ENCODE measurements at places on chromosomes 6 and 20. TPM values are rescaled to one million over a fixed set of nuclear protein-coding genes. Genes with fewer than 3 reads are reported as not detected.

DNA sequence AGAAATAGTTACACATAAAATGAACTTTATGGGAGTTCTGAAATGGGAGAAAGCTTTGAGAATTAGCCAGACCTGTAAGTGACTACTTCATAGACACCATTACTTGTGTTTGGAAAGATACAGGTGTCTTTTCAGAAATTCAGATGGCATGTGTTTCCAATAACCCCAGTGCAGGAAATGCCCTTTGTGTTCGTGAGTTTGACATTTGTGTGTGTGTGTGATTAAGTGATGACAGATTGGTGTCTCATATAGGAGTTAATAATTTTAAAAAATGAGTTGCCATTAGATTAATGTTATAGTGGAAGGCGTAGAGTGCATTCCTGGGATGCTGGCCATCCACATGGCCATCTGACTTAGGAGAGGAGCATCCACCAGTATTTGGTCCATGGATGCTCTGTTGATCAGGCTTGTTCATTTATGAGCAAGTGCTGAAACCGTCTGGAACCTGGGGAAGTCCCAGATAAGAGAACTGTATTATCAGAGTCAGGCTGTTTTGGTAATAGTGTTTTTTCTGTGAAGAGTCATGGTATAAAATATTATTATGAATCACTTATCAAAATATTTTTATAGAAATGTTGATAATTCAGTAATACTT lies 3.1 kb downstream of the STK4 start:
- DNase-seq, result no peak

FLRT3 gene
- polyA plus RNA-seq, result 162 TPM

GRCh38 chr20:55569084-55569483 lies 436.2 kb downstream of the CBLN4 start:
- DNase-seq, result peak; percentile 55

ITPA gene
- 53.1 TPM for polyA plus RNA-seq

DNA sequence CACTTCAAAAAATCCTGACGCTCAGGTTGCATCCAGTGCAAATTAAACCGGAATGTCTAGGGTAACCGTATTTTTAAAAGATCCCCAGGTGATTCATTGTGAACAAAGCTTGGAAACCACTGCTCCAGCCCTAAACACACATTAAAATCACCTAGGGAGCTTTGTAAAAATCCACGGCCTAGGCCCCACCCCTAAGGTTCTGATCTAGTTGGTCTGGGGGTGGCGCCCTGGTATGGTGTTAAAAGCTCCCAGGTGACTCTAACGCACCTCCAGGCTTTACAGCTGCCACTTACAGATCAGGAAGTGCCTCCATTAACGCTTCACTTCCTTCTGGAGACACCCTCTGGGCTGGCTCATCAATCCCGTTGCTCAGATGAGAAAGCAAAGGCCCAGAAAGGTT lies 92.2 kb downstream of the GRM4 start:
- DNase-seq, result no peak

DNA sequence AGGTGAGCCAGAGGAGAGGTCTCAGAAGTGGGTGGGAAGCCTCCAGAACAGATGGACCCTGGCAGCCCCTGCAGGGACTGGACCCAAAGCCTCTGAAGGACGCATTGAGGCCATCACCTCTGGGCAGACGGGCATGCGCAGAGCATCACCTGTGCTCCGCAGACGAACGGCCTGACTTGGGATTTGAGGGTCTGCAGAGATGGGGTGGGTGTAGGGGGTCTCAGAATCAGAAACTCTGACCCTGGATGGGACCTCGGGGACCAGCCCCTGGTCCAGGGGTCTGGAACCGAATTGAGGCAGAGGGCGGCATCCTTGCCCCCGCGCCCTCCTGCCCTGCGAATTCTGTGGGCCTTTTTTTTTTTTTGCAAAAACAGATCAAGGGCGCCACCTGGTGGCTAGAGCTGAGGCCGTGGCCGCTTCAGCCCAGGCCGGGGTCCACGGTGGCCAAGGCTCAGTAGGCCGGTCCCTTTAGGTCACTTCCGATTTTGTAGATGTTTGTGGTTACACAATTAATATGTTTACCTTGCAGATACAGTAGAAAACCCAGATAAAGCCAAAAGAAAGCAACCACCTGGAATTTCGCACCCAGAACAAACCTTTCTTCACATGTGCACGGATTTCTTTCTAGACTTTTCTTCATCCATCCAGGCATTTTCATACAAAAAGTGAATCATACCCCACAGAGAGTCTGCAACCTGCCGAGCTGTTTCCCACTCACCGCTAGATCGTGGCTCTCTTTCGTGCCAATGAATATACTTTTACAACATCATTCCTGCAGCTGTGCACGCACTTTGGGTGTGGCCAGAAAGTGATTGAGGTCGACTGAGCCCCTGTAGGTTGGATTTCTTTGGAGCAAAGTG lies 25.9 kb downstream of the ZBP1 start:
- no peak for DNase-seq

DNA sequence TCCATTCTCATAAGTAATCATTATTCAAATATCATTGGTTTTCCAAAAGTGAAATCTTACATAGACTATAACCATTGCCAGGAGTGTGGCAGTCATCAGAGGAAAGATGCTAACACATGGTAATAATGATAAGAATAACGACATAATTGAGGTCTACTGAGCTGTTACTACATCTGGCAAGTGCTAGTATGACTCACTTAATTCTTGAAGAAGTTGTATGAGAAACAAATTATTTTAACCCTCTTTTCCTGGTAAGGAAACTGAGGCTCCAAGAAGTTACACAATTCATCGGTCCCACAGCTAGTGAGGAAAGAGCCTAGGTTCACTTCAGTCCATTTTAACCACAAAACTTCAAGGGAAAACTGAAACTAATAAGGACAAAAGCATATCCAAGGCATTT lies 335.6 kb upstream of the BTBD3 start:
- DNase-seq, result no peak

- no peak for DNase-seq
Observed at GRCh38 chr6:25156123-25156522, 123.1 kb upstream of the CARMIL1 start.

GRCh38 chr6:163432300-163432699 lies 17.8 kb downstream of the QKI start:
- no peak for DNase-seq

- peak; percentile 37 for DNase-seq
Observed at GRCh38 chr20:1423625-1424106, 30.8 kb upstream of the FKBP1A start.

RIPPLY2 gene
- polyA plus RNA-seq, result not detected

- DNase-seq, result no peak
Observed at GRCh38 chr6:124866040-124866439, 96.2 kb upstream of the RNF217 start.

CALHM6 gene
- 3.6 TPM for polyA plus RNA-seq

- no peak for DNase-seq
Observed at GRCh38 chr6:108524528-108525248, 36.0 kb upstream of the FOXO3 start.

PRSS16 gene
- 0.28 TPM for polyA plus RNA-seq

HLA-DQA1 gene
- polyA plus RNA-seq, result 3.3 TPM

SNAP91 gene
- 0.60 TPM for polyA plus RNA-seq

DNA sequence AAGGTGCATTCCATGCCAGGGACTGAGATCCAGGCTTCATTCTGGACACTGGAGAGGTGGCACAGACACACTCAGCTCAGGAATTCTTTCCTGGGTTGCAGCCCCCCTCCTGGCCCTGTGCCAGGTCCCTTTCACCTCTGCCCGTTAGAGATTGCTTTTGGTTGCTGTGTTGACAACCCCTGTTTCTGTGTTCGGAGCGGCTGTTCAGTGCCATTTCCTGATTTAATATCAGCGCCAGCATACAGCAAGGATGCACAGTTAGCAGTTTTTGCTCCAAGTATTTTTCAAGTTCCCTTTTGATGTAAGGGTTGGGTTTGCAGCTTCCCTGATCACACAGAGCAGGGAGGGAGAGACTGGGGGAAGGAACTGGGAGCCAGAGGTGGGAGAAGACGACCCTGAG lies 8.5 kb upstream of the MAFB start:
- no peak for DNase-seq

DNA sequence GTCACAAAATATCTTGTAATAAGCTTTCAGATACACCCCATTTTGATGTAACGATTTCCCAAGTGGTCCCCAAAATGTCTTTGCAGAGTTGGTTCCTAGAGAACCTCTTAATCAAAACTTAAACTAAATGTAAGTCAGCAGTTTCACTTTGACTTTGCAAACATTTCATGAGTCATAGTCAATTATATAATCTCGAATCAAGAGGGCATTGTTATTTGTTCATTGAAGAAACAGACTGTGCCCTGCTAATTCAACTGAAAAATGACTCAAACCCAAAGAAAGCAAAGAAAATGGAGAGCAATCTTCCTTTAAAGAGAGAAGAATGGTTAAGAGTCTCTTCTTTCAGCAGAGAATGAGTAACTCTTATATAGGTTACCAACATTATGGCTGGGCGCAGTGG lies 58.3 kb downstream of the IPCEF1 start:
- DNase-seq, result no peak

CLPSL1 gene
- polyA plus RNA-seq, result 2.2 TPM

DNA sequence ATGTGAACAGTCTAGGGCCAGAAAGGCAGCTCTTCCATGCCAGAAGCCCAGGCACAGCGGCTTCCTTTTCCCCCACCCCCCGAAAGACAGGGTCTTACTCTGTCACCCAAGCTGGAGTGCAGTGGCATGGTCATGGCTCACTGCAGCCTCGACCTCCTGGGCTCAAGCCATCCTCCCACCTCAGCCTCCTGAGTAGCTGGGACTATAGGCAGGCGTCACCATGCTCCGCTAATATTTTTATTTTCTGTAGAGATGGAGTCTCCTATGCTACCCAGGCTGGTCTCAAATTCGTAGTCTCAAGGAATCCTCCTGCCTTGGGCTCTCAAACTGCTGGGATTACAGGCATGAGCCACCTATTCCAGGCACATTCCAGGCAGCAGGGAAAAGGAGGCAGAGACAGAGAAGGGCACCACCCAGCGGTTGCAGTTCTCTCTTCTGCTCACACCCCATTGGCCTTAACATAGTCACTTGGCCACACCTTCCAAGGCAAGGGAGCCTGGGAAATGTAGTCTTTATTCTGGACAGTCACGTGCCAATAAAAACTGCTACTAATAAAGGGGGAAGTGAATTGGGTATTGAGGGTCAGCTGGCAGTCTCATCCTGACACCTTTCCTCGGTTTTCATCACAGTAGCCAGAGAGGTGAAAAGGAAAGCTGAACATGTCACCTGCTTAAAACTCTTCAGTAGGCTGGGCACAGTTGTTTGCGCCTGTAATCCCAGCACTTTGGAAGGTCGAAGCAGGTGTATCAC lies 205.9 kb downstream of the ZMYND8 start:
- DNase-seq, result peak; percentile 80

DNA sequence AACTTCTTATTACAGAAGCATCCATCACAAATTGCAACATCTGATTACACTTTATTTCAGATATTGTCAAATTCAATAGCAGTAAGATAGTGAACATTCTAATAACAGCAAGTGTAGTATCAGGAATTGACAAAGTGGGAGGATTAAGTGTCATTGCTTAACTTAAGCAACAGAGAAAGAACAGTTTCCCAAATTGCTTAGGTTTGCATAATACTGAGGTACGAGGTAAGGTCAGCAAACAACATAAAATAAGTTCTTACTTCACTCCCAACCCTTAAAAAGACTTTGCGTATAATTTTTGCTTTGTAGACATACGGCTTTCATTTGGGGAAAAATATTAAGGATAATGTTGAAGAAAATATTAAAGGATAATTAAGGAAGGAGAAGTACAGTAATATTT lies 163.0 kb downstream of the RIMS1 start:
- no peak for DNase-seq

- no peak for DNase-seq
Observed at GRCh38 chr6:48280035-48280620, 169.1 kb upstream of the PTCHD4 start.

- no peak for DNase-seq
Observed at GRCh38 chr6:114121913-114122662, 151.1 kb upstream of the HDAC2 start.

DNA sequence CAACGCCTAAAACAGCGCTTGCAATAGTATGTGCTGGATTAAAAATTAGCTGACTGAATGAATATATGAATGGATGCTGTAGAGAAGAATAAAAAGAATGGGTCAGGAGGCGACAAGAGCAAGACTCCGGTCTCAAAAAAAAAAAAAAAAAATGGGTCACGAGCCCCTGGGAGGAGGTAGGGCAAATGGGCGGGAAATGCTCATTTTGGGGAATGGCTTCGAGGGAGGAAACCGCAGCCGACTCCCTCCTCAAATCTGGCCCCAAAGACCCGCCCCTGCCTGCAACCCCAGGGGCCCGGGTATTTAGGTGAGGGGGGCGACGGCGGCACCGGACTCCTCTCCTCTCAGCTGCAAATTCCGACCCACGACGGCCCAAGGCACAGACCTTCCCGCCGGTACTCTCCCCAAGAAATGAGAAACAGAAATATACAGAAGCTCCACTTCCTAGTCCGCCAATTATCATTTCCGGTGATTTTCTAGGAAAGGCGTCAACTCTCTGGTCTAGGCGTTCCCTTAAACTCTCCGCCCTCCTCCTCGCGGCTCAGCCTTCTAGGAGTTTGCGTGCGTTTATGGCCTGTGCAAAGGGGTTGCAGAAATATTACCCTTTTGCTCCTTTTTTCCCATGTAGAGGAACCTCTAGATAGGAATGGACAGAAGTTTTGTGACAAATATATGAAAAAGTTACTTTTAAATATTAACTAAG lies at the start of gene ZNF311:
ZNF311 (minus strand) TSS at position 133 of the 703 bp plus-strand sequence. CDS start 1,361 bp downstream, outside the sequence.
- DNase-seq, result peak; percentile 85

DNA sequence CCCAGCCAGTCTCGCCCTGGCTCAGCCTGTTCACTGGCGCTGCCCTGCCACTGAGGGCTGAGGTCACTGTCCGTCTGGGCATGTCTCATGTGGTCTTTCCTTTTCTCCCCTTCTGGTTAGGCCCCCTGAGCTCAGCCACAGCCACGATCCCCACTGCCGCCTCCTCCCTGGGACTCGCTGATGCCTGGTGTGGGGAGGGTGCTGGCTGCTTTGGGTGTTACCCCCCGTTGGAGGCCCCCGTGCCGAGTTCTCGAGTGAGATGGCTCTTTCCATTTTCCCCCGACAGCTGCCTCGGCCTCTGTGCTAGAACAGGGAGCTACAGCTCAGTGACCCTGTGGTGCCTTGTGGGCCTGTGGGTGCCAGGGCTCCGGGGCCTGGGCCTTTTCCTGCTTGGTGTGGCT lies 14.9 kb upstream of the TCFL5 start:
- no peak for DNase-seq

DEFB132 gene
- 0.07 TPM for polyA plus RNA-seq

- no peak for DNase-seq
Observed at GRCh38 chr6:149271348-149272340, 45.9 kb upstream of the TAB2 start.

DNA sequence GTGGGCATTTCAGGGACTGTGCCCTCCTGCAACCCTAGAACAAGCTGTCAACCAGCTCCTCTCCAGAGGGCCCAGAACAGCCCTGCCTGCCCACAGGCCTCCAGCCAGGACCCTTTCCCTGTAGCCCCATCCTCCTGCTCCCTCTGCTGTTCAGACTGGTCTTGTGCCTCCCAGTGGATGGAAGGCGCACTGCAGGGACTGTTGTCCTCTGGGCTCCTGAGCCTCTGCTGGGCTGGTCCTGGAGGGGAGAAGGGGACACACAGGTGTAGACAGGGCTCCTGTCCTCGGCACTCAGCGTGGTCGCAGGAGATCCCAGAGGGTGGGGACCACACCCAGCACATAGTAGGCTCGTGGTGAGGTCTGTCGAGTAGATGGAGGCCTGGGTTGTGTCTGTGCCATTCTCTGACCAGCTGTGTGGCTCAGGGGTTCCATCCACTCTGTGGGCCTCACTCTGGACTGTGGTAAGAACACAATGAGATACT lies 11.5 kb downstream of the ITPR3 start:
- DNase-seq, result no peak

- DNase-seq, result no peak
Observed at GRCh38 chr6:170067923-170068360, 222.9 kb downstream of the DLL1 start.

OOEP gene
- not detected for polyA plus RNA-seq

- DNase-seq, result no peak
Observed at GRCh38 chr6:148751793-148752170, 5.0 kb downstream of the UST start.

Data from left kidney (tissue), 8 donors.